ENCODE measurements at places on chromosomes 3 and 15. TPM values are rescaled to one million over a fixed set of nuclear protein-coding genes. Genes with fewer than 3 reads are reported as not detected.
A peak's percentile ranks its signal among the peaks of the same experiment; 100 is the strongest.

Gene MORC1
- not detected for total RNA-seq

Gene SLCO3A1
- total RNA-seq = 0.83 TPM

Gene CD200R1
- not detected for total RNA-seq

Gene NR2E3
- 0.25 TPM for total RNA-seq

Gene ZBTB11
- total RNA-seq = 14.7 TPM

Gene GOLGA6B
- total RNA-seq = not detected

Gene GOLGA8M
- total RNA-seq = 1.6 TPM

Gene SERINC4
- total RNA-seq = not detected

Gene TUSC7
- not detected for total RNA-seq

GRCh38 chr3:153252963-153253362 lies 90.9 kb downstream of the RAP2B start:
- DNase-seq = no peak

DNA sequence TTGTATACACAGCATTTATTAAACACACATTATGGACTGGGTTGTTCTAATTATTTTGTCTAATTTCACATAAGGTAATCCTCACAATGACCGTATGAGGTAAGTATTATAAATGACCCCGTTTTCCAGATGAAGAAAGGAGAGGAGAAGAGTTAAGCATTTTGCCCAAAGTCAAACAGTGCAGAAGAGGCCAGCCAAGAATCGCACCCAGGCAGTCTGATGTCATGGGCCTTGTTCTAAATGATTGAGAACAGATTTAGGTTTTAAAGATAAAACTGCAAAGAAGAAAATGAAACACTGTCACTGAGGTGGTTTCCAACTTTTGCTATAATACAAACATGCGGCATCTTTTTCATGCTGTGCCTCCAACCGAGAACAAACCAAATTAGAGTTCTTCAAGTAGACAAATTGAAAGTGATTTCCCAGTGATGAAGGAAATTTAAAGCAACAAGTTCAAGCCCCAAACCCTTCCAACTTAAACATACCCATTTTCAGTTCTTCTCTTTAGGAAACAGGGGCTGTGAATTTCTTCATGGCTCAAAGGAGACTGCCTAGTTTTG lies 155.3 kb downstream of the THRB start:
- no peak for DNase-seq

DNA sequence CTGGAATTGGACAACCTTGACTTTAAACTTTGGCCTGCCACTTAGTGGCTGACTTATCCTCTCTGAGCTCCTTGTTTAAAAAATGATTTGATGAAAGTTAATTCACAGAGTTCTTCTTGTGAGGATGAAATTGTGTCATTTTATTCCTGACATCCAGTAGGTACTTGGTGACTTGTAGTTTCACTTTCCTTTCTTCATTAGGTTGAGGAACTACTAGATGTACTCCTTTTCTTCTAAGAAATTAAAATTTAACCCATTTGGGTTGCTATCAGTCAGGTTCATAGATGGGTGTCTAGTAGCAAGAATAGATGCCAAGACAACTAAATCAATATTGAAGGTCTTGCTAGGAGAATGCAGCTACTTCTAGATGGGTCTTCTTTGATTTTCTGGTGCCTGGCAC lies 5.2 kb downstream of the NR1D2 start:
- DNase-seq = no peak

DNA sequence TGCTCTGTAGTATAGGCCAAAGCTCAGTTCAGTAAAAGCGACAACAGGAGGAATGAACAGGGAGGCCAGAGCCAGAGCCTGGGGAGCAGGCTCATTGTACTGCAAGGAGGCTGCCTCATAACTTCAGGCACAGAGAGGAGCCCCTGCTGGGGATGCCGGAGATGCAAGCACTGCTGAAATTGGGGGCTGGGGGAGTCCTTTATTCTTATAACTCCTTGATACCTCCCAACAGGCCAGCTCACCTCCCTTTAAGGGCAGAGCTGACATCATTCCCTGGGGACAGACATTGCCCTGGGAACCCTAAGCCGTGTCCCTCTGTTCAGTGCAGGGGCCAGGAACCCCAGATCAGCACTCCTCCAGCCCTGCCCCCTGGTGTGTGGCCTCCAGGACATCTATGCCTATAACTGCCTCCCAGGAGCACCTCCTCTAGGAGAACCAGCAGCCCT lies 83.8 kb upstream of the MRPS22 start:
- DNase-seq = no peak

DNA sequence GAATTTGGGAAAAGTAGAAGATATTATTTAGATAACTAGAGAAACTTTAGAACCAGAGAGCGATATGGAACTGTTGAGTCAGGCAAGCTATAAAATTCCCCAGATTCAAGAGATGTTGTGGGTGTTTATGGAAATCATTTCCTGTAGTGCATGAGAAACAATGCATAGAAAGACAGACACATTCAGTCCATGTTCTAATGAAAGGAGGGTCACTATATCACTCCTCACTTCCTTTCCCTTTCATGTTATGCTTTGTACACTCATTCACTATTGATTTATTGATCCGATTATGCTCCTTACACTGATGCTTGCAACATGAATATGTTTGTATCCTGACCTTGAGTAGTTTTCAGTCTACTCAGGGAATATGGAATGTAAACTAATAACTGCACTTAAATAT lies 1459.9 kb upstream of the ALCAM start:
- no peak for DNase-seq

- no peak for DNase-seq
Observed at GRCh38 chr3:186529201-186529999, 14.8 kb downstream of the CRYGS start.

DNA sequence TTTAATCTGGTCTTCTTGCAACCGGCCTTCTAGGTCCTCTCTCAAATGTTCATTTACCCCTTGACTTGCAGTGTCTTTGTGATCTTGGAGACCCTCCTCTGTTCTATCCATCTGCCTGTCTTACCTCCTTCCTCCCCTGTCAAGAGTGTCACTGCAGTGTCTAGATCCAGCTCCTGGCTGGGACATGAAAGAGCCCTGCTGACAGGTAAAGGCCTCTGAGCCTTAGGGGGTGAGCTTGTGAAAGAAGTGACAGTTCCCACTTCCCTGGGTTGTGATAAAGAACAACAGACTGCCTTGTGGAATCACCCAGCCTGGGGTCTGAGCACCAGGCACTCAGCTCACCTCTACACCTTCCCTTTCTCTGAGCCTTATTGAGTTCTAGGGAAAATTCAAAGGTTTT lies 68.0 kb downstream of the CDC25A start:
- no peak for DNase-seq

GRCh38 chr3:23421811-23422516 lies 218.8 kb downstream of the UBE2E2 start:
- DNase-seq = peak; percentile 57

- DNase-seq = no peak
Observed at GRCh38 chr3:117647435-117647834, 937.9 kb downstream of the TUSC7 start.

- DNase-seq = no peak
Observed at GRCh38 chr3:4107430-4107829, 195.7 kb upstream of the SETMAR start.

- no peak for DNase-seq
Observed at GRCh38 chr3:183151086-183151485, 11.4 kb downstream of the LAMP3 start.

- peak; percentile 55 for DNase-seq
Observed at GRCh38 chr15:58678683-58679082, 70.8 kb downstream of the ADAM10 start.

DNA sequence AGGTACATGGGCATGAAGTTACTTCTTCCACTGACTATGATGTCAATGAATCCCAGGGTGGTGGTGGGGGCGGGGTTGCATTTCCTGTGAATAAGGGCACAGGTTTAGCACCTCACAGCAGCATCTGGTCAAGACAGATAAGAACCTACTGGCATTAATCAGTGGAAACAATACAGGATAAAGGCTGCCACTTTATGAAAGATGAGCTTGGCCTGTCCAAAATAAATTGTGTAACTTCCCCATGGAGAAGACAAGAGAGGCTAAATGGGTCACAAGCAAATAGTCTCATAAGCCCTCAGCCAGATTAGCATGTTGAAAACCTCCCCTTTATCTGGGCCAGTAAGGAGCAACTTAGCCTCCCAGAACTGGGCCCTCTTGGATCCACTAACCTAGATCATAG lies 27.4 kb upstream of the PLSCR2 start:
- no peak for DNase-seq

- DNase-seq = peak; percentile 53
Observed at GRCh38 chr15:64895285-64896065, 16.2 kb upstream of the ANKDD1A start.

DNA sequence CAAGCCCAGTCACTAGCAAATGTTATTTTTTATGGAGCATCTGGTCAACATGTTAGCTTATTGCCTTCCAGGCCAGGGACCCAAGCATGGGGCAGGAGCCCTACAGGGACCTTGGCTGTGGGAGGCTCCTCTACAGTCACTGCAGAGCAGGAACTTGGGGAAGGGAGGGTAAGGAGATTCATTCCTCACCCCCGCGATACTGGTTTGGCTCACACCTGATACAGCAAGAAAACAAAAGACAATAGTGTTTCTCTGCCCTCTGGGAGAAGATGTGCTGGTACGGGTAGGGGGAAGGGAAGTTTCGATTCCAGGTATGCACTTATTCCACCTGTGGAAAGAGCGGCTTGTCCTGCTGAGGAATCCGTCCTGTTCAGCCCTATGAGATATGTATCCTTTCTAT lies 77.6 kb downstream of the SLC12A8 start:
- no peak for DNase-seq

DNA sequence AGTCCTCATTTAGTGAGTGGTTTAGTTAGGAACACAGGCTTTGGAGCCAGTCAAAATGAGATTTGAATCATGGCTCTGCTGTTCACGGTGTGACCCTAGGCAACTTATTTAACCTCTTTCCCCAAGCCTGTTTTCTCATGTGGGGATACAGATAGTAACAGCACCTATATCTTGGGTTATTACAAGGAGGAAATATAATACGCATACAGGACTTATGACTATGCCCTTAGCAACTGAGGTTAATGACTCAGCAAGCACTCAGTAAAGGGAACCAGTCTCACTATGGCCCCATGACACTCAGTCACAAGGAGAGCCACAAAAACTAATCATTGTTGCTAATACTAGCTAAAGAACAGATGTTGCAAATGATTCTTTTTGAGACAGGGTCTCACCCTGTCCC lies 45.9 kb downstream of the SUMF1 start:
- no peak for DNase-seq

DNA sequence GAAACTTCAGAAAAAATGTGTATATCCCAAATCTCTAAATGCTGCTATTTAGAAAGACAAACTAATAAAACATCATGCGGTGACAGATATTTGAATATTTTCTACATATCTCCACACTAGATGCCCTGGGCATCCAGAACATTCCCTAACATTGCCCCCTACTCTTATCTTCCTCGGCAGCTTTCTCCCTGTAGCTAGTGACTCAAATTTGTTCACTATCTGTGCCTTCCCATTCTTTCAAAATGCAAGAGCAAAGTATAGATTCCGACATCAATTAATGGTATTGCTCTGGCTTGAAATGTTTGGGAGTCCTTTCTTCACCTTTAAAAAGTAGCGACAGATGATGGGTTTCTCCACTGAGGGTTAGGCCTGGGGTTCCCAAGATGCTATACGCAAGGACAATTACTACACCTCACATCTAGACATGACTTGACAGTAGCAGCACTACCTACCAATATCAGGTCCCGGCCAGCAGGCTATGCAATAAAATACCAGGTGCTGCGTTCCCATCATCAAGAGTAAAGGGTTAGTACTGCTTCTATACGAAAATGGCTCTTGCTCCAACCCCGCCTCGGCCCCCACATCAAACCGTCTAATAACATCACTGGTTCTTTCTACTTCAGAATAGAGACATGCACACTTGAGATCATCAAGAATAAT lies 631 bp downstream of the UBR1 start:
- DNase-seq = no peak

DNA sequence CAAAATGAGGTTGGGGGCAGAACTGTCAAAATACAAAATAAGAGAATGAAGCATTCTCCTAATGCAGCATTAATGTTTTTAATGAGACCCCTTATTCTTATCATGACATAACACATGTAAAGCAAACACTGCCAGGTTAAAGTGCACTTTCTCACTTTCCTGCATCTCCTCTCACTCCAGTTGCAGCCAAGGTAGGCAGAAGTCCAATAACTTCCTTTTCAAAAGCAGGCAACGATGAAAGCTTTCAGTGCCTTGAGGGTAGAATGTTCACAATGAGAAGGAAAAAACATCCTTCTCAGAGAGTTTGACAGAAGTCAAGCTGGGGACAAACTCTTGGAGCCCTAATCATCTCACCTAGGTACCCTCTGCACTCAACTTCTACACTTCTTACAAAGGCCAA lies 59.5 kb downstream of the FAIM start:
- peak; percentile 82 for DNase-seq

DNA sequence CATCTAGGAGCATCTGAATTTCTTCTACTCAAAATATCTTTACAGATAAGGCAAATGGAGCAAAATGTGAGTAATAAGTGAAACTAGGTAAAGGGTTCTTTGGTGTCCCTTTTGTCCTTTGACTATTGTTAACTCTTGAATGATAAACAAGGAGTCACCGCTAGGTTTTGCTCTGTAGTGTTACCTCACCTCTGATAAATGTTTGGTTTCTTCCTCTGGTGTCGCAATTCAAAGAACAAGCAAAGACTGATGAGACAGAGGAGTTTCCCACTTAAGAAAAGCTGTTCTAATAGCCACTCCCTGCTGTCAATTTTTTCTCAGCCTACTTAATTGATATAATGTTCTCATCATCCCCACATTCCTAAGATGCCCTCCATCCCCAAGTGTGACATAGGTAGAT lies 925.9 kb downstream of the IGSF11 start:
- DNase-seq = no peak

GRCh38 chr3:125146626-125147490 lies 65.7 kb downstream of the SLC12A8 start:
- DNase-seq = no peak

GRCh38 chr15:90071220-90071807 lies 31.0 kb downstream of the IDH2 start:
- peak; percentile 85 for DNase-seq
